Stimulated activated CD4-positive, alpha-beta T cell treated with anti-CD3 and anti-CD28 coated beads, TNF-alpha, amount 100 ng/mL, for 4 hours (primary cell): ENCODE measurements at places on chromosomes 3 and 15.
A peak's percentile ranks its signal among the peaks of the same experiment; 100 is the strongest.

GRCh38 chr3:58107597-58107996, 99.4 kb downstream of the FLNB start:
- no peak for DNase-seq

DNA sequence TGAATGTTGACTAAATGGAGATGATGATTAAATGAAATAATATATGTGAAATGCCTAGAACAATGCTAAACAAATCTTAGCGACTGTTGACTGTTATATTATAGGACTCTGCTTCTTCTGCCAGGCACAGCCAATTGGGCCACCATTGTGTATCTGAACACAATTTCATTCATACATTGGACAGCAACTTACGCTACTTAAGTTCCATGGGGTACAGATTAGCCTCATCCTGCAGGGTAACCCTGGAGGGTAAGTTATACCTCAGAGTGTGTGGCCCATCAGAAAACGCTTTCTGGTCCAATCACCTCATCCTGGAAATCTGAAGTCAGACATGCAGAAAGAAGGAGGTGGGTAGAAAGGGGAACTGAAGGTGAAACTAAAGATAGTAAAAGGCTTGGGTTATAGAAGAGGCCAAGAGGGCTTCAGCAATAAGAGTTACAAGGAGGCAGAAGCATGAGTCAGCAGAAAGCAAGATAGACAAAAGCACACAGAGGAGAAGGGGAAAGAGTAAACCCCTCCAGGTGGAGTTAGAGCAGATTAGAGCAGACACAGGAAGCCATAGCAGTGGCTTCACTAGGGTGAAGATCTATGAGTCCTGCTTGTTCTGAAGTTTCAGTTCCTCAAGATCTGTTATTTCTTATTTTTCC, 119.3 kb upstream of the SLC24A5 start:
- no peak for DNase-seq

- DNase-seq, result no peak
Observed at GRCh38 chr3:45904931-45905330, 18.6 kb downstream of the CCR9 start.

- no peak for DNase-seq
Observed at GRCh38 chr3:69095636-69096035, 10.9 kb downstream of the ARL6IP5 start.

GRCh38 chr3:179018808-179019207, 52.8 kb downstream of the ZMAT3 start:
- DNase-seq, result no peak

DNA sequence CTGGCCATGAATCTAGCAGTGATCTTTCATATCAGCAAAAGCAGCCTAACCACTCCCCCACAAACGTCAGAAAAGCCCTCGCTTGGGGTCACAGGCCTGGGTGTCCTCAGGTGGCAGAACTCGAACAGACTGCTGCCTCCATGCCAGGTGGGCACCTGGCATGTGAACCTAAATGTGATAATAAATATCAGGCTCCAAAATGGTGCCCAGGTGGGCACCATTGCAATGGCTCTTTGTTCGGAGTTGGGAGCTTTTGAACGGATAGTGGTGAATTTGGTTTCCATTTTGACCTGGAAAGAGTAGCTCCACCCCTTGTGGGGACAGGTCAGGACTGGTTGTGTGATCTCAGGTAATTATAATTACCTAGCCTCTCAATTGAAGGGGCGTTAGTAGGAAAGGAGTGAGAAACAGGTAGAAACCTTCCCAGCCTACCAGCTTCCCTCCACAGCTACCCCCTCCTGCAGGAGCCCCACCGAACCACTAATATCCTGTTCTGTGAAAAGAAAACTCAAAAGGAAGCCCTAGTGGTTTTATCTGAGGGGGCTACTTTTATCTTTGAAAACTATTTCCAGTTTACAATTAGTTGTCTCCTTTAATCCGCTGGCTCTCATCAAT, 18.1 kb downstream of the MYO1E start:
- DNase-seq, result no peak

DNA sequence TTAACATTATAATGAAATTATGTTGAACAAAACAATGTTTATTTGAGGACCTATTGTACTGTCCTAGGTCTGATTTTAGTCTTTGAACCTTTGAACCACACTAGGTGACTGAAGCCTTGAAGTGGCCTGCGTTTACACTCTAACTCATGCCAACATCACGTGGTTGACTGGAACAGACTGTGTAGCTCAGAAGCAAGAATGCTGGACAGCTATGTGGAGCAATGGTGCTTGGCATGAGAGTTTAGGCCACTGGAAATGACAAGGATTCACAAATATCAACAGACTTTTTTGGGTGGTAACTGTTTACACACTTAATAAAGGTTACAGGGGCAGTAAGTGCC, 391.5 kb downstream of the RAP2B start:
- DNase-seq, result no peak

- DNase-seq, result no peak
Observed at GRCh38 chr3:12222775-12223485, 64.2 kb upstream of the TIMP4 start.

GRCh38 chr3:173770796-173771573, 373.4 kb downstream of the NLGN1 start:
- no peak for DNase-seq

DNA sequence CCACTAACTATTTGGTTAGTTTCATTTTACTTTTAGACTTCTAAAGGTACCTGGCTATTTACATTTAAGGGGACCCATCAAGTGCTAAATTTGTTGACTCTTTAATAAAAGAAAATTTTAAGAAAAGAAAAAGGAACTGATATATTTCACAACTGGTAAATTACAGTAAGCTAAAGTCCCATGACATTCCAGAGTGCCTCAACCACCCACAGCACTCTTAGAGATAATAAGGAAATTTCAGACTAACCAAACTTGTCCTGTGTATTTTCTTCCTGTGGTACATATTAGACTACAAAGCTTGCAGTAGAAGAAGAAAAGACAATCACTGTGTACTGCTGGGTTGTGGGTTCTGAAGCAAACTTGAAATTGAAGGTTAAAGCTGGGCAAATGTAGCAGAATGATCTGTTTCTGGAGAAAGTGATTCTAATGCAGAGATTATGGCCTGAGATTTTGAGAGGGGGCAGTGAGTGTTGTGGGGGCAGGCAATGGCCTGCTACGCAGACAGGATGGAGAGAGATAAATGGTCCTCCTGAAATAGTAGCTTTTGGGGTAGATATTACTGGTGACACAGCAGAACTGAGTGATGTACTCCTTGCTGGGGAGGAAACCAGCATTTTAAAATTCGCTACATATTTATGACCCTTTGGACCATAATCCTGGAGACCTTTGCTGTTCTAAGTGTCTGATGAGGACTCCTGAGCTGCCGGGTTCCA, 24.5 kb upstream of the MFSD1 start:
- DNase-seq, result no peak

- DNase-seq, result no peak
Observed at GRCh38 chr3:145776782-145777408, 384.1 kb downstream of the PLOD2 start.

GRCh38 chr3:156471431-156471830, 83.5 kb downstream of the SSR3 start:
- no peak for DNase-seq

GRCh38 chr15:100721758-100722550, 119.6 kb downstream of the ASB7 start:
- no peak for DNase-seq

GRCh38 chr3:69568951-69569350, 170.3 kb upstream of the MITF start:
- no peak for DNase-seq

GRCh38 chr3:61944726-61945125, 383.4 kb downstream of the PTPRG start:
- DNase-seq, result no peak

GRCh38 chr15:83516935-83517334, 69.8 kb downstream of the SH3GL3 start:
- DNase-seq, result no peak

DNA sequence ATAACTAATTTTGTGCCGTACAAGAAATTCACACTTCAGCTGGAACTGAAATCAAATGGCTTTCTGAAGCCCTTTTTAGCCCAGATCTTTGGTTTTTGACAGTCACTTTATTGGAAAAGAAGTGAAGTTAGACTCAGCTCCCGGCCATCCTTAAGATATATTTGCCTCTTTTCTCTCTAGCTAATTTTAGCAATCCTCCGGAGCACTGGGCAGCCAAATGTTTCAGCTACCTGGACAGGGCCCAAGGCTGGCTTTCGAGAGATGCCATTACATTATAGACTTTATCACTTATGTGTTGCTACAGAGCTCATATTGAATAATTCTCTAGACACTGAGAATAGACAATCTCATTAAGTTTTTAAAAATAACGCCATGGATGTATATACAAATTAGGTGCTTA, 28.5 kb upstream of the RPL39L start:
- no peak for DNase-seq

- DNase-seq, result no peak
Observed at GRCh38 chr3:77917225-77917624, 877.3 kb downstream of the ROBO2 start.

DNA sequence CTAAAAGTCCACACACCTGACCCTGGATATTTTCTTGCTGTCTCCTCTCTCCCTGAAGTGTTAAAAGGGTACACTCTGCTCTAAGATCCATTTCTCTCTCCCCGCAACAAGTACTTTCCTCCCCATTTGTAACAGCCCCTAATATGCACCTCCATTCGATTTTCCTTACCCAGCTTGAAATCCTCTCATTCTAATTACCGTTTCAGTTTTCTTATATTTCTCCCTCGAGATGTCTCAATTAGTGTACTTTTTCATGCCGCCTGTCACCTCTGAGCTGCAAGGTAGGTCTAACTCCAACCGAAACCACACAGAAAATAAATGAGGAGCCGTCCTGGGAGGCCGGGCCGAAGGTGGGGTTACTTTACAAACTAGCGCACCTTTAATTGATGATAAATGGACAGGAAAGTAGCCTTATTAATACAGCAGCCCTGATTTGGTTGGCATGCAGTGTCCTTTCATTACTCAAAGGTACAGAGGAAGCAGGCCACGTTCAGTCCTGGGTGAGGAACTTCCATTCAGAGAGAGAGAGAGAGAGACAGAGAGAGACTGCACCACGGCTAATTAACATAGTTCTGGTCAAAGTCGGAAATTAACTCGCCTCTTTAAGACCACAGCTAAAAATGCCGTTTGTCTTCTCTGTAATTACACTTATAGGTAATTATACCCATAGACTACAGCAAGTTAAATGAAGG, 319.9 kb downstream of the ARRDC4 start:
- DNase-seq, result no peak

- no peak for DNase-seq
Observed at GRCh38 chr3:68876112-68876713, 56.1 kb downstream of the TAFA4 start.

DNA sequence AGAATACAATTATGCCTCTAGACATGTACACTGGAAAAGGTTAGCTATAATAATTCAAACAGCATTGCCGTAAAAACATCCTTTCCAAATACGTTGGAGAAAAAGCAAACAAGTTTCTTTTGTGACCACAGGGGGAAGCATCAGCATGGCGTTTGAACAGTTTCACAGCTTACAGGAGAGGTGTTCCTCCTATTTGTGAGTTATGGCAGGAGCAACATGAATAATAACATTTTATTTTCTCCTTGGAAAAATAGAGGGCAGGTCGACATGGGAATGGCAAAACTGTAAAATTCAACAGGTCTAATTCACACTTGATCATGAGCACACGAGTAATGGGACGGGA, 39.7 kb upstream of the GADL1 start:
- DNase-seq, result no peak

GRCh38 chr3:174857301-174857700, 1.8 kb upstream of the NAALADL2 start:
- no peak for DNase-seq

DNA sequence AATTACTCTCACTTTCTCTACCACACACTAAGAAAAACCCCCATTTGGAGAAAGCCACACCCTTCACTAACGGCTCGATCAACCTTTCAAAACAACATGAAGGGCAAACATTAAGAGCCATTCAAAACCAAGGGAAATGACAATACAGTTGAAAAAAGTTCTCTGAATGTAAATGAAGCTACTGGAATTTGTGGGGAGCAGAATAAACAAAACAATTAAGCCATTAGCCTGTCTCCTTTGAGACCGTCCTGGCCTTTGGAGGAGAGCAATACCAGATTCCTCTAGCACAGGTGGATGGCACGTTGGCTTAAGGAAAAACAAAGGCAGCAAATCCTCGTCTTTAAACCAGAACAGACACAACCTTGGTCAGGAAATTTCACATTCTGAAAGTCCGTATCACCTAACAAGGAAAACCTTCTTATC, 18.7 kb downstream of the MYO1E start:
- DNase-seq, result no peak

DNA sequence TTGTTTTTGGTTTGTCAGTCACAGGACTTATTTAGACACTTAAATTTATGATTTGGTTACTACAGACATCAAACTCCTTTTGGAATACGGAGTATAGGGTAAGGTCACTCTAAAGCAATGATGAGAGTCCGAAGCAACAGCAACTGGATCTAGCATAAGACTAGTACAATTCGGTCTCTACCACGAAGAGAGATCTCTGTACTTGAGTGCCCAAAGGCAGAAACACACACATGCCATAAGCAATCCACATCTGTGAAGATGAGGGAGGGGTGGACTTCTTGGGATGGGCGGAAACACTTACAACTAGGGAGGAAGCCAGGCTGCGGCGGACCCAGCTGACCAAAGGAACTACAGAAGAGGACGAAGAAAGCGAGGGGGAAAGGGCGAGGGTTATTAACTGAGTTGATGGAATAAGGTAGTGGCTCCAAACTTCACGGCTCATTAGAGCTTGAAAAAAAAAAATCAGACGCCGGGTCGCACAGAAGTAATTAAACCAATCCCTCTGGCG, 595 bp downstream of the DPH6 start:
- DNase-seq, result peak; percentile 23

GRCh38 chr3:59882746-59883145, 832.9 kb upstream of the CFAP20DC start:
- no peak for DNase-seq

DNA sequence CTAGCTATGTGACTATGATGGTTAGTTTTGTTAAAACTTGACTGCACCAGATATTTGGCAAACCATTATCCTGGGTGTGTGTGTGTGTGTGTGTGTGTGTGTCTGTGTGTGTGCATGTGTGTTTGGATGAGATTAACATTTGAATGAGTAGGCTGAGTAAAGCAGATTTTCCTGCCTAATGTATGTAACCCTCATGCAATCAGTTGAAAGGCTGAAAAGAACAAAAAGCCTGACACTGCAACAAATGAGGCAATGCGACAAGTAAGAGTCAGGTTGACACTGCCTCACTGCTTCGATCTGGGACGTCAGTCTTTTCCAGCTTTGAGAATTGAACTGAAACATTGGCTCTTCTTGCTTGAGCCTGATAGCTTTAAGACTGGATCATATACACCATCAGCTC, 643.0 kb downstream of the NAALADL2 start:
- no peak for DNase-seq

DNA sequence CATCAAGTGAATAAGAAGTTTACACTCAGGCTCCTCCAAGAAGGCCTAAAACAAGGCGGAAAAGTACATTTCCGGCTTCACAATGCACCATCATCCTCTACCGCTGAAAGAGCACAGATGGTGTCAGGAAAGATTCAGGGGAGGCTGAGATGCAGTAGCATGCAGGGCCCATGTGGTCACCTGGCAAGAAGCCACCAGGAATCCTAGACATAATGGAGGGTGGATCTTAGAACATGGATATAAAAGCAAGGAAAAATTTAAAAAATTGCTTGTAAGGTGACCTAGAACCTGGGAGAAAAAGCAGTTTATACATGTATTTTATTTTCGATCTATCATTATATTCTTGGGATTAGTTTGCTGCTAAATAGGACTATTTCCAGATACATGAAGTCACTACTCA, 21.9 kb upstream of the OTOL1 start:
- no peak for DNase-seq

- DNase-seq, result no peak
Observed at GRCh38 chr3:104460477-104461406, 906.0 kb upstream of the ALCAM start.

GRCh38 chr3:25911525-25912295, 121.8 kb downstream of the OXSM start:
- no peak for DNase-seq
